Fibroblast of lung (primary cell): ENCODE measurements at places on chromosomes 11 and 22. TPM values are rescaled to one million over a fixed set of nuclear protein-coding genes. Genes with fewer than 3 reads are reported as not detected.
A peak's percentile ranks its signal among the peaks of the same experiment; 100 is the strongest.

- DNase-seq, result no peak
- H3K4me1 ChIP-seq, result no peaks in the 10 kb centered on the region
- H3K27ac ChIP-seq, result no peak overlapping the region
- no peaks in the 10 kb centered on the region for H3K27me3 ChIP-seq
These were observed 89.3 kb upstream of the OPCML start for GRCh38 chr11:133621611-133622010.

Gene DPAGT1
- 14.5 and 14.6 TPM in 2 replicates for total RNA-seq

Gene WEE1
- total RNA-seq, result 24.4 and 55.2 TPM in 2 replicates

DNA sequence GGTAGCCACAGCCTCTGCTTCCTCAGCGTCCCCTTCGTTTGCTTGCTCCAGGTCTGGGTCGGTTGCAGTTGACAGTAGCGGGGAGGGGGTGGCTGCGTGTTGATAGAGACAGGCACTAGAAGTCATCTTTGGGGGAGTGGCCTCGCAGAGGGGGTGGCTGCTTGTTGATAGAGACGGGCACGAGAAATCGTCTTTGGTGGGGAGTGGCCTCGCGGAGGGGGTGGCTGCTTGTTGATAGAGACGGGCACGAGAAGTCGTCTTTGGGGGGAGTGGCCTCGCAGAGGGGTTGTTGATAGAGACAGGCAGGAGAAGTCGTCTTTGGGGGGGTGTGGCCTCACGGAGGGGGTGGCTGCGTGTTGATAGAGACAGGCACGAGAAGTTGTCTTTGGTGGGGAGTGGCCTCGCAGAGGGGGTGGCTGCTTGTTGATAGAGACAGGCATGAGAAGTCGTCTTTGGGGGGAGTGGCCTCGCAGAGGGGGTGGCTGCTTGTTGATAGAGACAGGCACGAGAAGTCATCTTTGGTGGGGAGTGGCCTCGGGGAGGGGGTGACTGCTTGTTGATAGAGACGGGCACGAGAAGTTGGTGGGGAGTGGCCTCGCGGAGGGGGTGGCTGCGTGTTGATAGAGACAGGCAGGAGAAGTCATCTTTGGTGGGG is 328.3 kb downstream of the TBC1D22A start:
- H3K27ac ChIP-seq, result peak overlapping the region; percentile 31
- no peaks in the 10 kb centered on the region for H3K36me3 ChIP-seq
- no peaks in the 10 kb centered on the region for H3K4me1 ChIP-seq
- H3K27me3 ChIP-seq, result no peaks in the 10 kb centered on the region
- H3K4me3 ChIP-seq, result peak overlapping the region; percentile 59
- peak; percentile 57 for DNase-seq

GRCh38 chr11:31913985-31914384 is 102.9 kb upstream of the PAX6 start:
- H3K4me3 ChIP-seq, result no peak overlapping the region
- H3K36me3 ChIP-seq, result no peaks in the 10 kb centered on the region
- no peaks in the 10 kb centered on the region for H3K27me3 ChIP-seq
- no peak overlapping the region for H3K27ac ChIP-seq
- no peaks in the 10 kb centered on the region for H3K4me1 ChIP-seq

DNA sequence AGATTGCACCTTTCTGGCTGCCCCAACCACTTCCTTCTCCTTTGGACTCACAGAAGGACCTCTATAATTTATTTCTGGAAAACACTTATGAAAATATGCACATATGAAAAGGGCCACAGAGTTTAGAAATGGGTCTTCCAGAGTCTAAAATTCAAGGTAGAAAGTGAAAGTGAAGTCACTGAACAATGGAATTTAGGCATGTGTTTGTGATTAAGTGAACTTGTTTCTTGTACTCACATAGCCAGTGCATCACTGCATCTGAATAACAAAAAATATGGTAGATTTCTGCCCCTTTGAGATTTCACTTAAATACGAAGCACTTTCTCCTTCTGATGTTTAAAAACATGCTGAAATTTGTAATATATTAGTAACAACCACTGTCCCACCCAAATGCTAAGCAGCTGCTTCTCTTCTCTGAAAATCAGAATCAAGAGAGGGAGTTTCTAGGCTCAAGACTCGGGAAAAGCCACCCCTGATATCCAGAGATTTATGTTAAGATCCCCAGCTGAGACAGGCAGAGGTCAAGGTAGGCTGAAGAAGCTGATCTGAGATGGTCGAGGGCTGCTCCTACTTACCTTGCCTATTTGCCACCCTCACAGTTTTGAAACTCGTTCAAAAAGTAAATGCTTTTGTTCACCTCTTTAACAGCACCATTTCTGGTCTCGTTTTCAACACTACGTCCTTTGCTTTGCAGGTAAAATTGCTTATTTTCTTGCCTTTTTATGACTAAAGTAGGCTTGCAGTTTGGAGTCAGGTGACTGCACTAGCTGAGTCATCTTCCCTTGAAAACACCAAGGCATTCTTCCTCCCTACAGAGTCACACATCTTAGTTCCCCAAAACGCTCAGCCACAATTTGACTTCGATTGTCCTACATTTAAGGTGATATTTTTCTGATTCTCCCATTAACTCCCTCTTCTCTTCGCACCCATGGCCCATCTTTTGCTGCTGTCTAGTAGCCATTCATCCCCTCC is at the start of gene XKR3:
TSS of gene XKR3 (minus strand) at position 696 of the 972 bp plus-strand sequence. CDS start 17,338 bp downstream, outside the sequence.
- no peak within 1 kb of the TSS for H3K27ac ChIP-seq
- H3K4me1 ChIP-seq, result no peaks in the 10 kb centered on the region
- H3K36me3 ChIP-seq, result no peaks in the 10 kb centered on the region
- no peaks in the 10 kb centered on the region for H3K27me3 ChIP-seq
- no peak for DNase-seq

DNA sequence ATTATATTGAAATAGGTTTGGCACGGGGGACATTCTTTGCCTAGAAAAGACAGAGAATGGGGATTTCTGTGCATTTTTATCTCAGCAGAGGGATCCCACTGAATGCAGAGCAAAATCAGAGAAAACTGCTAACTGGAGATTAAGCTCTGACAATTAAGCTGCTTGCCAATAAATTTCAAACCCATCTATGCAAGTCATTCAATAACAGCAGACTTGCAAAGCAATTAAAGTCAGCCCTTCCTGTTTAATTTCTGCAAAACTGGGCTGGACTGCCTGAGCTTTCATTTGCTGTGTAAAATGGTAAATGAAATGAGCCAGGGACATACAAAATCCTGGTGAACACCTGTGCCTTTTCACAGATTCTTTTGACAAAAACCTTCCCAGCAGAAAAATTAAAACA is 1273.9 kb upstream of the CNTN5 start:
- H3K4me3 ChIP-seq, result no peak overlapping the region
- no peaks in the 10 kb centered on the region for H3K27me3 ChIP-seq
- no peak overlapping the region for H3K27ac ChIP-seq
- no peak for DNase-seq

Gene FOLR2
- not detected in 2 replicates for total RNA-seq
